ENCODE measurements at places on chromosomes 7 and 10.

- DNase-seq: no peak
Measured at GRCh38 chr10:106957823-106958588, 206.5 kb downstream of the SORCS1 start.

- no peak for DNase-seq
Measured at GRCh38 chr10:48288661-48289060, 14.2 kb upstream of the FRMPD2 start.

DNA sequence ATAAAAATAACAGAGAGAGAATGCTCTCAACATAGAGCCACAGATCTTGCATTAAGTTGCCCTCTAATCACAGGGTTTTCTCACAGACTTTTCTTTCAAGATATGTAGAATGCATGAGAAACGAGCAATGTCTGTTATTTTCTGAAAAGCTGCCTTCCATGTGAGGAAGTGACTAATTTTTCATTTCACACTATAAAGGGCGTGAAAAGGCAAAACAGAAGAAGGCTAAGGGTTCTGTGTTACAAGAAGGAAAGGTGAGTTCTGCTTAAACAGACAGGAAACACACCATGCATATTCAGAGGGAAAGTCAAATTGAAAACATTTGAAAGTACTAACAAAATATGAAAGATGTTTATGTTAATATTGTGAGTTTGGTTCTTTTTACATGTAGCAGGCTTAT lies 189.2 kb downstream of the SEMA3D start:
- DNase-seq: no peak

GRCh38 chr10:2949948-2950354 lies 117.4 kb upstream of the PFKP start:
- DNase-seq: peak; percentile 20

DNA sequence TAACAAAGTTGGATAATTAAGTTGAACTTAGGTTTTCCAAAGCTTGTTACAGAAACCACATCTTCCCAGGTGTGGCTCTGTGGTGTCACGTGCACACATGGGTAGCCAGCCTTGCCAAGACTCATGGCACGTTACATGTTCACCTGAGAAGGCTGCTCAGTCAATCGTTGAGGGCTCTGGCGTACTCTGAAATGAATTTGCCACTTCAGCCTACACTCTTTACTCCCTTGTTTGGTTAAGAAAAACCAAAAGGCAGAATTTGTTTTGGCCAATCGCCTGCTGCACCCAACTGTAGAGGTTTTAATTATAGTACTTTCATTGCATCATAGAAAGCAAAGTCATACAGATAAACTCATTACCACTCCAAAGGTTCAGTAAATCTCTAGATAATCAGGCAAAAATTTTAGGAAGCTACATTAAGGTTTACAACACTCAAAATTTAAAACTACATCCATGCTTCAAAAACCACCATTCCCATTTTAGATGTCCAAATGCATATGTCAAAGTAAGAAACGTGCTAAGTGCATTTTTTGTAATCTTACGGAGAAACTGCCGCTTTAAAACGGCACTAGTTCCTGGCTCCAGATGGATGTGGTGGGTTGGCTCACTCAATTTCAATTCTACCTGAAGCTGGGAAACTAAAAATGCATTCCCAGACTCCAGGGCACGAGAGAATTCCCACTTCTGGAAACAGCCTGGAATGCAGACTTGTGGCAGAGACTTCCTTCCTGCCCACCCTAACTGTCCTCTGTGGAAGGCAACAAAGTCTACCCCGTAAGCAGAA lies 88.4 kb downstream of the DIP2C start:
- no peak for DNase-seq

Data from activated CD4-positive, alpha-beta T cell treated with anti-CD3 and anti-CD28 coated beads for 4 hours (primary cell).